Stimulated activated CD4-positive, alpha-beta T cell treated with anti-CD3 and anti-CD28 coated beads, TNF-alpha, amount 100 ng/mL, for 24 hours (primary cell): ENCODE measurements at places on chromosomes 5 and 9.

GRCh38 chr5:72233835-72234234 is 86.2 kb downstream of the MRPS27 start:
- DNase-seq, result no peak

- DNase-seq, result no peak
Observed at GRCh38 chr5:21236104-21236503, 1248.1 kb upstream of the CDH18 start.

DNA sequence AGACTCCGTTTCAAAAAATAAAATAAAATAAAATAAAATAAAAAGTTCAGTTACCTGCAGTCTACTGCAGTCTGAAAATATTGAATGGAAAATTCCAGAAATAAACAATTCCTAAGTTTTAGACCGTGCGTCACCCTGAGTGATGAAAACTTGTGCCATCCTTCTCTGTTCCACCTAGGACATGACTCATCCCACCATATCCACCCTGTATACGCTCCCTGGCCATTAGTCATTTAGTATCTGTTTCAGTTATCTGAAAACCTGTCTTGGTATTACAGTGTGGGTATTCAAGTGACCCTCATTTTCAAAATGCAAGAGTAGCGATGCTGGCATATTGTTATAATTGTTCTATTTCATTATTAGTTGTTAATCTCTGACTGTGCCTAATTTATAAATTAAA is 51.8 kb upstream of the TEX48 start:
- no peak for DNase-seq

DNA sequence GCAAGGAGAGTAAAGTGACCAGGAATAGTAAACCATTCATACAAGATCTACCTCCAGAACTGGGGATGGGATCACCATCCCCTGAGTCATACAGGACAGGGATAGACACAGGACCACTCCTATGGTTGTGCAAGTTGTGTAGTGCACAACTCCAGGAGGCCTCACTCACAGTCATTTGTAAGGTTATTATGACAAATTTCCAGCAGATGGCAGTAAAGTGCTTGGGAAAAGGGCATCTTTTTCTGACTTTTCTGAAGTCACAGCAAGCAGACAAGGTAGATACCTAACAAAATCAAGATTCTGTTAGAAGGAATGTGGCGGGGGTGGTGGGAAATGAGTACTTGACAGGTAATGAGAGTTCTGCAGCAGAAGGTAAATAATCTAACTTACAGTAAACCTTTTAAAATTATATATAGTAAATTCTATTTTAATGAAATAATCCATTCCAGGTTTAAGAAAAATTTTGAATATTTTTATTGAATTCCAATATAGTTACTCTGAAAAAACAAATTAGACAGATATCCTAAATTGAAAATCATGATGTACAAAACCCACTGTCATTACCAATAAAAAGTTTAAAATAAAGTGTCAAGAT is 16.7 kb upstream of the KIF27 start:
- DNase-seq, result no peak

DNA sequence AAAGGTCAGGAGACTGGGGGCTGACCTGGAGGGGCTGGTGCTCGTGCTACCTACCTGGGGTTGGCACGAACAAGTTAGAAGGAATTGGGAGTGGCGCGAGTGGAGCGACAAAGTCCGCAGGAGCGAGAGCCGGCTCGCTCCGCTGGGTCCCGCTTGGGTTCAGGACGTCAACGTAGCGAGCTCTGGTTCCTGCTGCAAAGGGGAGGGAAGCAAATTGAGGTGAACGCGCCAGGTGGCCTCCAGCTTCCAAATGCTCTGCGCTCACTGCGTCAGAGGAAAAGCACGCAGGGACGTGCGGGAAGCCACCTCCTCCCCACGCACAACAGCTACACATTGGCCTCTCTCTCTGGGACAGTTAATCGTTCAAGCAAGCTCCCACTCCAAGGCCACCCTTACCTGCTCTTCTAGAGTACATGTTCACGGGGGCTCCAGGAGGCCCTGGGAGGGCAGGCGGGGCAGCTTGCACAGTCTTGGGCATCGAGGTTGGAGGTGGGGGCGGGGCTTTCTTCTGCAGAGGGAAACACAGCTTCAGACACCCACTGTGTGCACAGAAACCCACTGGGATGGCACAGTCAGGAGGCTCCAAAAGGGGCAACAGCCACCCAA is 7.6 kb upstream of the INPP5E start:
- DNase-seq, result no peak

- DNase-seq, result no peak
Observed at GRCh38 chr9:81717747-81718077, 28.4 kb upstream of the TLE1 start.

DNA sequence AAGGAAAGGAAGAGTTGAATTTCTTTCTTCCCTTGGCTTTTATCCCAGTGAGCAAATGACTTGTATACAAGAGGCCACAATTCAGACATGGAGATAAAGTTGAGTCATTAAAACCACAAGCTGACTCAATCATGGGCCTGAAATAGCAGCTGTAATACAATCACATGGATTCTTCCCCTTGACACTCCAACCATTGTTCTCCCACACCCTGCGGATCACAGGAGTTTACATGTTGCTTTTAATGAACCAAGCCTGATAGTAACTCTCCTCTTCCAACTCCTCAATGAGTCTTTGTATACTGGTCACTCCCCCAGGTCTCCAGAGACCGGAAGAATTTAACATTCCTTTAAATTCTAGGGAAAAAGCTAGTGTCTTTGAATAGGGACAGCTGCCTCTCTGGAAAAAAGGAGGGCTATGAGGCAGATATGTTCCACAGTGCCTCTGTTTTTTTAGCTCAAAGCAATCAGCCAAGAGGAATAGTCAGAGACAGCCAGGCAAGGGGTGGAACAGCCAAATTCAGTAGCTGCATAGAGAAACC is 32.4 kb downstream of the PCDHGC5 start:
- DNase-seq, result no peak

- no peak for DNase-seq
Observed at GRCh38 chr5:10540036-10540544, 23.8 kb upstream of the ANKRD33B start.

DNA sequence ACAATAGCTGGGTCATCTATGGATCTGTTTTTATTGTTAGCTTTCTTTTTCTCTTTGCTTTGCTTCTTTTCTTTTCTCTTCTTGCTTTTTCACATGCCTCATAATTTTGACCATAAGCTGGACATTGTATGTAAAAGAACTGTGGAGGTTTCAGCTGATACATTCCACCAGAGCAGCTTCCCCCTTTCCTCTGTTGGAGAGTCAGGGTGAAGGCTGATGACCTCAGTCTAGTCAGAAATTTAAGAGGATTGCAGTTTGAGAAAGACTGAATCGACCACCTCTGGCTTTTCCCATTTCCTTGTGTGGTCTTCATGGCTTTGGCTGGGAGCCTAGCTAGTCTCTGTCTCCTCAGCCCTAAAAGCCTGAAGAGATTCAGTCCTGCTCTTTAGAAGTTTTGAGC is 42.0 kb downstream of the KCNIP1 start:
- no peak for DNase-seq

GRCh38 chr5:177988989-177989625 is 6.9 kb downstream of the PROP1 start:
- DNase-seq, result no peak

GRCh38 chr5:177041936-177042335 is 19.4 kb downstream of the ZNF346 start:
- DNase-seq, result no peak

DNA sequence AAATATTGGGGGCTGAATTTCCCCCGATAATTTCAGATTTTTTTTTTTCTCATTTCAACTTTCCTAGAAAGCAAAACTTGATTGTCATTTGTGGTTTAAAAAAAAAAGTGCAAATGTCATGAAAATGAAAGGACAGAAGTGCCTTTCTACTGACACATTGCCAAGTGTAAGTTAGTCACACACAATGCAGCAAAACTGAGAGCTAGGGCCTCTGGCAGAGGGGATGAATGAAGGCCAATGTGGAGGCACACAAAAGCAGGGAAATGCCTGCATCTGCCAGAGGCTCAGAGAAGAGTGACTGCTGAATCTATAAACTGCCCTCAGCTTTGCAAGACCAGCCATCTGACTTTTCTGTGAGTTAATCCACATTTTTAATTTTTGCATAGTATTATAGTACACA is 6.8 kb upstream of the IFNA5 start:
- DNase-seq, result no peak

DNA sequence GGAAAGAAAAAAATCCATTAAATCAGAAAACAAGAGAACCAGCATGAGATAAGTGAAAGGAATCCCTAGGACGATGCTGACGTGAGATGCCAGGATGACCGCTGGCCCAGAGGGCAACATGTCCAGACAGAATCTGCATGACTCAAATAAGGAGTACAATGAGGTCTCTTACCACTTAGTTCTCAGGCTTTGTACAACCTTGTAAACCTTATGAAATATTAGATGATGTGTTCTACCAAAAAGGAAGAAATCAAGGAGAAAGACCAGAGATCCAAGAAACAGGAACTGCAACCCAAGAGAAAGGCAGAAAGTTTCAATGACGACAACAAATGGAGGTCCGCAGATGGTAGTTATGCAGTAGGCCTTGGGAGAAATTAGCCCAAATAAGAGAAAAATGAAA is 2.8 kb upstream of the GPR150 start:
- DNase-seq, result no peak

GRCh38 chr9:113524468-113524867 is 60.9 kb downstream of the RGS3 start:
- DNase-seq, result no peak

DNA sequence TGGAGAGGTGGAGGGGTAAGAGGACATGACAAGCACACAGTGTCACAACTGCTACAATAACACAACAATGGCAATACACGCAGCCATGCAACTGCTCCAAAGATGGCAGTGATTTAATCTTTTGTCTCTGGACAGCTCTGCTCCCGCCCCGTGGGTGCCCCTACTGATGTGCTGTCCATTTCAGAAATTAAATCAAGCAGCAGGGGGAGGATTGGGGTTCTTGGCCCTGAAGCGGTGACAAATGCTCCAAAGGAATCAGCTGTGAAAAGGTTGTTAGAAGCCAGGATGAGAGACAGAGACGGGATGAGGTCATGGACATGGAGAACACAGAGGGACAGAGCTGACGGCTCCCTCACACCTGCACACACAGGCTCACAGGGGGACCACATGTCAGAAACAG is 22.6 kb downstream of the CNTFR start:
- DNase-seq, result no peak

- no peak for DNase-seq
Observed at GRCh38 chr9:109498195-109499092, at the start of gene PTPN3. Gene PTPN3, minus strand, starts transcription at chr9:109498307. Its CDS starts 34,873 bp downstream, at chr9:109463434.

- no peak for DNase-seq
Observed at GRCh38 chr5:149037817-149038216, 25.0 kb downstream of the SH3TC2 start.

- no peak for DNase-seq
Observed at GRCh38 chr5:133716532-133717183, 104.3 kb upstream of the FSTL4 start.

- no peak for DNase-seq
Observed at GRCh38 chr5:153902016-153902415, 136.7 kb downstream of the FAM114A2 start.

GRCh38 chr5:31291323-31291854 is 97.9 kb downstream of the CDH6 start:
- DNase-seq, result no peak

DNA sequence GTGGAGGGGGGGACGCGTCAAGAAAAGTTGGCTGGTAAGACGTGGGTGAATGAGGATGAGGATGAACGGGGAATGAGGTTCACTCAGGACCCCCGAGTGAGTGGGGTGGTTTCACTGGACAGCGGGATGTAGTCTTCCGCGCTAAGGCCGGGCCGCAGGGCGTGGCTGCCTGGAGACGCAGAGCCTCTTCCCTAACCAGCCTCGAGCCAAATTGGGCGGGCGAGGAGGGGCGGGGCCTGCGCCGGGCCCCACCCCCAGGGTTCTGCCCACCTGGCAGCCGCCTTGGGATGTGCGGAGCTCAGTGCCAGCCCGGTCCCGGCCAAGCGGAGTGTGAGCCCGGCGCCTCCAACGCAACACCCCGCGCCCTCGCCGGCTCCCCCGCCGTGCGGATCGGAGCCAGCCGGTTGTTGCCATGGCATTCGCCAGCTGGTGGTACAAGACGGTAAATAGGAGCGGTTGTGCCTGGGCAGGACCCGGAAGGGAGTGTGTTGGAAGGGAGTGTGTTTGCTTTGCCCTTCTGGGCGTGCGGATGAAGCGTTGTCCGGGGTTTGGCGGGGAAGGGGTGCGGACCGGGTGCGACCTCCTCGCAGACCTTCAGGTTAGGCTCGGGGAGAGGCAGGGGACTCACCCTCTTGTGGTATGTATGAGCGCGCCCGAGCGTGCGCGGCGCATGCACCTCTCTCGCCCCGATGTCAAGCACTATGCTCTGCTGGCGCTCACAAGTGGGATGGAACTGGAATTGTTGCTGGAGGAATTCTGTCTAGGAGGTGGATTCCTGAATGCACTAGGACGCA is 746 bp downstream of the CAST start:
- peak; percentile 67 for DNase-seq

- no peak for DNase-seq
Observed at GRCh38 chr9:137278061-137278701, 655 bp downstream of the TOR4A start.

GRCh38 chr9:21837501-21837900 is 35.1 kb downstream of the MTAP start:
- no peak for DNase-seq

DNA sequence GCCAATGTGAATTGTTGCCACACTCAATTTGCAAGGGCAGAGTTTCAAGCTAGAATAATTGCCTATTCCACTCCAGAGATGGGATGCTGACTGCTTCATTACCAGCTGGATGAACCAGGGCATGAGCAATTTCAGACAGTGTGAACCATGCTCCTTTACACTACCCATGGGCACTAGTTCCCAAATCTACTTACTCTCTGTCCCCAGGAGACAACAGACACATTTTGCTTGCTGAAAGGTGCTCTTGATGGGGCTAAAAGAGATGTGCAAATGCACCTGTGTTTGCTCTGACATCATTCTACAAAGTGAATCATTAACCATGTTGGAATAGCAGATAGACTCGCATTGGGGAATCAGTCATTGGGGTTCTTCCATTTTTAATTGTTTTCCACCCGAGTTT is 522.3 kb upstream of the NUDT12 start:
- no peak for DNase-seq

- no peak for DNase-seq
Observed at GRCh38 chr5:158287643-158288271, 428.8 kb upstream of the CLINT1 start.

GRCh38 chr5:143233031-143233430 is 170.5 kb downstream of the NR3C1 start:
- DNase-seq, result no peak

- no peak for DNase-seq
Observed at GRCh38 chr9:124355039-124355940, 60.0 kb downstream of the PSMB7 start.

DNA sequence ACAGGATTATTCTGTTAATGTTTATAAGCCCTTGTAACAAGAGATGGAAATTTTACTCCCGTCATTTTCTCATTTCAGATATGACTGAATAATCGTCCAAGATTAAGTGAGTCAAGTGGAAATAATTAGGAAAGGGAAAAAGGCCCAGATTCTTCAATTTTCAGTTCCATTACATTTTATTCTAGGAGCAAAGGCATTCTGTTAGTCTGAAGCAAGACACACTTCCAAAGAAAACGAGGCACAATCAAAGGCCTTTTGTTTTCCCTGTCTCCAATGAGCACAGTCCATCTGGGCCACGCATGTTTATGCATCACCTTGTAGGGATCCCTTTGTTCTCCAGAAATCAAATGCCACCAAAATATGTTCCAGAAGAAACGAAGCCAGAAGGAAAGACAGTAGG is 382.9 kb upstream of the RFX3 start:
- no peak for DNase-seq

- no peak for DNase-seq
Observed at GRCh38 chr9:120905315-120906164, 21.1 kb downstream of the TRAF1 start.
